Head of caudate nucleus (tissue), 42 donors: ENCODE measurements at places on chromosomes 2 and 18.

DNA sequence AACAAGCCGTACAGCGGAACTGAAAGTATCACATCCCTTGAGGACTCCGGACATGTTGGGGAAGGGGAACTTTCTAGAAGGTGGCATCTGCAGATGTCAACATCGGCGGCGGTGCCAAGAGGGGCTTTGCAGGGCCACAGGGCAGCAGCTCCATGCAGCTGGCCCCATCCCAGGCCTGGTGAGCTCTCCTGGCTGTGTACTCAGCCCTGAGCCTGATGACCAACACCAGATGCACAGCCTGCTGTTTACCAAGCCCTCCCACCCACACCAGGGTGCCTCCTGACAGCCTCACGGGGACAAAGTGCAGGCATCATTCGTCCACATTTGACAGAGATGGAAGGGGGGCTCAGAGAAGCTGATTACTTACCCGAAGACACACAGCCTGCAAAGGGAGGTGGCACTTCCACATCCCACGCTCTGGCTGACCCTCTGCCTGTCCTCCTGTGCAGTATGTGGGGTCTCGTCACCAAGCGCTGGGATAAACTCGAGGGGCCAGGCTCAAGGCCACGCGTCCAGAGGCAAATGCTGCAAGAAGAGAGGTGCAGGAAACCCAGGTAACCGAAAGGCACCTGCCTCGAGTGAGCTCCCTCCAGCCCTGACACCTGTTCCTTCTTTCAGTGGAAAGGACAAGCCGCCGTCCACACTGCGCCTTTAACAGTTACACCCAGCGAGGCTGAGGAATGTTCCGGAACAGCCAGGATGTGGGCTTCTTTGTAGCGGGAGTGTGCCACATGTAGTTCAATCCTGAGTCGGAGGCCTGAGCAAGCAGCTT lies 69.0 kb upstream of the ASAP2 start:
- no peak for DNase-seq

DNA sequence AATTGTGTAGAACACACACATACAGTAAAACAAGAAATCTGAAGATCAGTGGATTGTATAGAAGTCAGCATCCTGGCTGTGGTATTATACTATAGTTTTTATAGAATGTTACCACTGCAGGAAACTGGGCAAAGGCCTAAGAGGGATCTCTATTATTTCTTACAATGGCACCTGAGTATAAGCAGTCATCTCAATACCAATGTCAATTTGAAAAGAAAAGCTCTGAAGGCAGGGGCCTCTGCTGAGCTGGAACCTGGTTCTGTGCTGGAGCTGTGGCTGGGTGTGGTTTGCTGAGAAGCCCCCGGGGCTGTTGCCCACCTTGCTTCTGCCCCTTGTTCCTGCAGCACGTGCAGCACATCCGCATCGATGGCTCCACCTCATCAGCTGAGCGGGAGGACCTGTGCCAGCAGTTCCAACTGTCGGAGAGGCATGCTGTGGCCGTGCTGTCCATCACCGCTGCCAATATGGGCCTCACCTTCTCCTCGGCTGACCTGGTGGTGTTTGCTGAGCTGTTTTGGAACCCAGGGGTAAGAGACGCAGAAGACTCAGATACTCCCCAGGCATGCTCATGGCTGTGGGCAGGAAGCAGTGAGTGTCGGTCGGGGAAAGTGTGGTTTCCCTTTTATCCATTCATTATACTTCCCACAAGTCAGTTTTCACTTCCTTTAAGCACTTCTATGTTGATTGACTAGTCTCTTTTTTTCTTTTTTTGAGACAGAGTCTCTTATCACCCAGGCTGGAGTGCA lies 23.5 kb upstream of the RPL37A start:
- DNase-seq, result no peak

DNA sequence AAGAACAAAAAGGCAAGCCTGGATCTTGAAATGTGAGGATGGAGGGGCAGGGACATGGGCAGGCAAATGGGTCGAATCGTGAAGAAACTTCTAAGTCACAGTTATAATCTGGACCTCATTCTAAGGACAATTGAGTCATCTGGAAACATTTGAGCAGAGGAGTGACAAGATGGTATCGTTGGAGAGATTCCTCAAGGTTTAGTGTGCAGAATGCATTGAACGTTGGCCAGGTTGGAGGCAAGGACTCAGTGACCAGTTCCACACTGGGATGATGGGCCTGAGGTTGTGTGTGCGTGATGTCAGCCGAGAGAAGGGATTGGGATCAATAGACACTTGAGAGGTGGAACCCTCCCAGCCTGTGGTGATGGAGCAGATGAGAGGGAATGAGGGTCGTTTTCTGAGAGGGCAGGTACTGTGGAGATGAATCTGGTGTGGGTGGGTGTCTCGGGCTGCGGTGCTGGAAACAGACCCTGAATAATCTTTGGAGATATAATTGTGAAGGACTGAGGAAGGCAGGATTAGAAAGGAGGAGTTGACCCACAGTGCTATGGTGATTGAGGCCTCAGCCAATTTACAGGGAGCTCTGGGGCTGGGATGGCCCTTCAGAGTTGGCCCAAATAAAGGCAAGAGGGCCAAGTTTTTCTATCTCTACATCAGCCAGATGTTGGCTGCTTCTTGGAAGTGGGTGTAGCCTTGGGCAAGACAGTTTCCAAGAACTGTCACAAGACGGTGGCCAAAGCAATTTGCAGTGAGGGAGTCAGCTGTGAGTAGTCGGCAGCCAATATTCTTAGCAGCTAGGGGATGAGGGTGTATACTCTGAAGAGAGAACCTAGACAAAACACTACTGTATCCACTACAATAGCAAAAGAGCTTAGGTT lies 5.8 kb upstream of the ZNF532 start:
- DNase-seq, result no peak

GRCh38 chr18:63553081-63553480 lies 10.9 kb downstream of the SERPINB12 start:
- DNase-seq, result no peak

DNA sequence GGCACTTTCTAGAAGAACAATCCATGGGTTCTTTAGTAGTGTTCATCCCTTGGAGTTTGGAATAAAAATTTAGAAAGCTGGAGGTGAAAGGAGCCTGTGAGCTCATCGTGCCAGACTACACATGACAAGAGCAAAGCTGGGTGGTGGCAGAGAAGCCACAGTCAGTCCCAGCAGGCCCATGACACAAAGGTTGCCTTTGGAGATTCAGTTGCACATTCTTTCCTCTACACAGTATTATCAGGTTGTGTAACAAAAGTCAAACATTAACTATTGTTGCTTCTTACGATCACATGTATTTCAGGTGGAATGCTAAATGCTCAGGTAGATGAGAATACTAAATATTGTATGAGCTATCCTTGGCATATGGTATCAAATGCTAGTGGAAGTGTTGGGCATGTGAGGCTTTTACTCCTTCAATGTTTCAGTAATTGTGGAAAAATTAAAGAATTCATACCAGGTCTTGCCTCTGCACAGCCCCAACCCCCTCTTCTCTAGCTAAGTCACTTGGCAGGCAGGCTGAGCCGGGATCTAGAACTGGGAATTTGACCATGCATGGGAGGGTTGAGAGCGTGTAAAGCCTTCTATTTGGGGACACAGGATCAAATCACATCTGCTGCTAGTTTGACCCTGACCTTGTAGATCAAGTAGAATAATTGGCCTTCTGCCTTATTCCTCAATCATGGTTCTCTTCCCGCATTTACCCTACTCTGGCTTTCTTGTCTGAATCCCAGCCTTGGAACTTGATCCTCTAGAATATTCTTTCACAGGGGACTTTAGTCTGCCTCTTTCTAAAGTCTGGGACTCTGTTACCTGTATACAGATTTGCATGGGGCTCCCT lies 230.9 kb downstream of the GCA start:
- no peak for DNase-seq

DNA sequence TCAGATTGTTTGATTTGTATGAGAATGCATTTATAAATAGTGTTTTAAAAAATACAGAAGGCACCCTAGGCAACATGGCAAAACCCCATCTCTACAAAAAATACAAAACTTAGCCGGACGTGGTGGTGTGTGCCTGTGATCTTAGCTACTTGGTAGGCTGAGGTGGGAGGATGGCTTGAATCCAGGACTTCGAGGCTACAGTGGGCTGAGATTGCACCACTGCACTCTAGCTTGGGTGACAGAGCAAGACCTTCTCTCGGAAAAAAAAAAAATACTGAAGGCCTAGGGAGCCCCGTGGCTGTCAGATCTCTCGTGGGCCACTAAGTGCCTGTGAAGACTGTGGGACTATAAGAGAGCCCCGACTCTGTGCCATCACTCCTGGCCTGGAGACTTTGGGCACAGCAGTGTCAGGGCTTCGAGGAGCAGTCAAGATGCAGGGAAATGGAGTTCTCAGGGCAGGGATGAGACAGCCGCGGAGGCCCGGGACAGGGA lies 40.5 kb downstream of the MYO7B start:
- no peak for DNase-seq

- DNase-seq, result peak; percentile 72
Measured at GRCh38 chr2:223297788-223298187, 245.8 kb downstream of the KCNE4 start.

DNA sequence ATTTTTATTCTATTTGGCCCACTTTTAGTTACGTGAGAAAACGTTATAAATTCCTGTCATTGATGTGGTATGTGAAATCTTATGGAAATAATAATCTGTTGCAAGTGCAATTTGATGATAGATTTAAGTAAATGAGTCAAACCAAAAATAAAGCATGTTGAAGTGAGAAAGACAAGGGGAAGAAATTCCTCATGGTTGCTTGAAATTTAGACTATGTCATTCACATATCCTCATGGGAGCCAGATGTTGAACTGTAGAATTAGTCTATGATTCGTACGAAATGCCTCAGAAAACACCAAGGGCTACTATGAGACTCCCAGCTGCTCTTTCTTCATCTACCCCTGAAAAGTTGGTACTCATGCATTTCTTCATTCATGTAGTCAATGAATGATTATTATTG lies 55.7 kb downstream of the KLHL14 start:
- DNase-seq, result no peak

GRCh38 chr2:229646186-229646723 lies 68.1 kb downstream of the DNER start:
- no peak for DNase-seq

GRCh38 chr2:159226059-159226461 lies 60.4 kb downstream of the WDSUB1 start:
- no peak for DNase-seq
